ENCODE measurements at places on chromosomes 13 and 19. TPM values are rescaled to one million over a fixed set of nuclear protein-coding genes. Genes with fewer than 3 reads are reported as not detected.

DNA sequence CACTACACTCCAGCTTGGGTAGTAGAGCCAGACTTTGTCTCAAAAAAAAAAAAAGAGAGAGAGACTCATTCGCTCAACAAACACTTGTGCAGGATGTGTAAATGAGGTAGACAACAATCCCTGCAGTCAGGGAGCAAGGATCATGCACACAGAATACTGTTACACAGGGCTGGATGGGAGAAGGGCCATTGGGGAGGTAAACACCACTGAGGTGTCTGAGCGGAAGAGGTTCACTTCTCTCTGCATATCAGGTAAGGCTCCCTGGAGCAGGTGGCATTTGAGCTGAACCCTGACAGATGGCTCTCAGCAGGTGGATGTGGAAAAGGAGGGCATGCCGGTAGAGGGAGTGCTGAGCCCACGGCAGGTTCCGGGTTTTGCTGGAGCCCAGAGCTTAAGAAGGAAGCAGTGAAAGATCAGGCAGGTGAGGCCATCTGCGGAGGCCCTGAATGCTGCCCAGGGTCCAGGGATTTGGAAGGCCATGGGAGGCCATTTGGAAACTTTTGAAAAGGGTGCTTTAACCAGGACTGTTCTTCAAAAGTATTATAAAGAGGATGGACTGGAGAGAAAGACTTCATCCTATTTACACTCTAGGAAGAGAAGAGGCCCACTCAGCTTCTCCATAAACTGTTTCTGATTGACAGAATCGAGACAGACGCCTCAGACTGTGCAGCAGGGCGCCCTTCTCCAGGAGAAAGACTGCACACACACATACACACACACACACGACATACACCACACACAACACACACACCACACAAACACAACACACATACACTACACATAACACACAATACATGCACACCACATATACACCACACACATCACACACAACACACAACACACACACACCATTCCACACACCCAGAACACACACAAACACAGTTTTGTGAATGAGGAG lies 199.4 kb downstream of the USP12 start:
- H3K27me3 ChIP-seq = peaks cover 11% of the 10 kb centered on the region
- H3K4me1 ChIP-seq = no peaks in the 10 kb centered on the region
- peak; percentile 31 for DNase-seq
- no peak overlapping the region for H3K4me3 ChIP-seq
- H3K36me3 ChIP-seq = no peaks in the 10 kb centered on the region
- H3K27ac ChIP-seq = no peak overlapping the region

GRCh38 chr13:65309906-65310305 lies 1920.2 kb downstream of the PCDH9 start:
- no peak overlapping the region for H3K4me3 ChIP-seq
- DNase-seq = no peak
- no peaks in the 10 kb centered on the region for H3K4me1 ChIP-seq
- no peaks in the 10 kb centered on the region for H3K27me3 ChIP-seq

- H3K36me3 ChIP-seq = no peaks in the 10 kb centered on the region
- no peak for DNase-seq
- peaks cover 15% of the 10 kb centered on the region for H3K27me3 ChIP-seq
- H3K4me1 ChIP-seq = no peaks in the 10 kb centered on the region
- no peak within 1 kb of the TSS for H3K27ac ChIP-seq
Observed at GRCh38 chr19:15948223-15949058, at the start of gene OR10H4. Gene OR10H4, plus strand, starts transcription at chr19:15949008. Its CDS starts 0 bp downstream, at chr19:15949008.

DNA sequence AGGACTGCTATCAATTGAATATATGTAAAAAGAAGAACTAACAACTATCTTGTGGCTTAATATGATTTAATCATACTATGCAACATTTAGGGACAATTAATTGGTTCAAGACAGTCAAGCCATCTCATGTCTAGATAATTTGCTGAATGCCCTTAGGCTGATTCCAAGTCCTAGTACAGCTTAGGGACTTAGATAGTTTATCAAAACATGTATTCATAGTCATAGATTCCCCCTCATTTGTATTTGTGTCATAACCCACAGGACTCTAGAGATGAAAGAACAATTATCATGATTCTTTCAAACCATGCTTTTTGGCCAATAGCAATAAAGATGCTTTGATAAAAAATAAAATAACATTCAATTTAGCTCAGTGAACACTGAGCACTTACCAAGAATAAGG lies 607.6 kb downstream of the SLITRK1 start:
- H3K4me1 ChIP-seq = no peaks in the 10 kb centered on the region
- no peak overlapping the region for H3K4me3 ChIP-seq
- no peak for DNase-seq
- no peak overlapping the region for H3K27ac ChIP-seq

- peaks cover 23% of the 10 kb centered on the region for H3K36me3 ChIP-seq
- DNase-seq = no peak
- H3K4me1 ChIP-seq = peaks cover 18% of the 10 kb centered on the region
- peak overlapping the region; percentile 86 for H3K27ac ChIP-seq
- no peaks in the 10 kb centered on the region for H3K27me3 ChIP-seq
- H3K4me3 ChIP-seq = peak overlapping the region; percentile 75
Observed at GRCh38 chr19:36128392-36128736, 11.5 kb upstream of the CAPNS1 start.

DNA sequence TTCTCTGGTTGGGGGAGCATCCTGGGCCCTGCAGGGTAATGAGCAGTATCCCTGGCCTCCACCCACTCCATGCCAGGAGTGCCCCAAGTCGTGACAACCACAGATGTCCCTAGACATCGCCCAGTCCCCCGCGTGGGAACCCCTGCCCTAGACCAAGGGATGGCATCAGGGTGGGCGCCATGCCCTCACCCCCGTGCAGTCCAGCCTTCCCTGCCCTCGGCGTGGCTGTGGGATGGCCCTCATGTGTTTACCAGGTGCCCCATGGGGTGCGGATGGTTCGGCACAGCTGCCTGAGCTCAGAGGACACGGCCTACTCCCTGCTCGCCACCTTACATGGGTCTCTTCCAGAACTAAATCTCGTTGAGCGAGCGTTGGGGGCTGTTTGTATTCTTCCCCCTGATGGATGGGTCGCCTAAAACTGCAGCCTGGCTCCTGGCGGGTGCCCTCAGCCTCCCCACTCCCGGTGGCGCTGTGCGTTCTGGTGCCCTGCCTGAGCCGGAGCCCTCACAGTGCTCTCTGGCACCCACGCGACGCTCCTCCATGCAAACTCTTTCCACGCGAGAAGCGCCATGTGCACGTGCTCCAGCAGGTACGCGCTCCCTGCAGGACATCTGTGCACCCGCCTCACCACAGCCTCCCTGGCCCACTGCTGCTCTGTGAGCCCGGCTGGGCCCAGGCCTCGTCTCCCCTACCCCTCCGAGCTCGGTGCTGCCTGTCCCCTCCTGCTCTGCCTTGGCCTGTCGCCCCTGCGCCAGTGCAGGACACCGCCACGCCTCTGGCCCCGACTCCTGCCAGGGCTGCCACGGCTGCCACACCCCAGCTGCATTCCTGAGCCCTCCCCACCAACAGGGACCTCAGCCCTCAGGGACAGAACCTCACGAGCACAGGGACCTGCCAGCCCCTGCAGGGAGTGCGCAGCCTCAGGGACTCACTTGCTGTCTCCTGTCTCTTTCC lies 145.0 kb downstream of the KDM4B start:
- H3K27ac ChIP-seq = no peak overlapping the region
- H3K36me3 ChIP-seq = peaks cover 17% of the 10 kb centered on the region
- no peak for DNase-seq
- no peaks in the 10 kb centered on the region for H3K4me1 ChIP-seq
- no peaks in the 10 kb centered on the region for H3K27me3 ChIP-seq
- no peak overlapping the region for H3K4me3 ChIP-seq

DNA sequence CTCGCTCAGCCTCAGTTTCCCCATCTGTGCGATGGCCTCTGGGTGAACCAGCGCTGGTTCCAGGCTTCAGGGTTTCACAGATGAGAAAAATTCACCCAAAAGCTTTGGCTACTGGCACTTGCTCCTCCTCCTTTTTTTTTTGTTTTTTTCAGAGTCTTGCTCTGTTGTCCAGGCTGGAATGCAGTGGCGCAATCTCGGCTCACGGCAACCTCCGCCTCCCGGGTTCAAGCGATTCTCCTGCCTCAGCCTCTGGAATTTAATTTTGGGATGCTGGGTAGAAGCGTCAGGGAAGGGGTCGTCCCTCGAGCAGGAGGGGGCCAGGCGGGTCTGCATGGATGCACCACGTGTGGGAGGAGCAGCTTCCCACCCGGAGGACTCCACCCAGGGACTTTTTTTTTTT lies 7.0 kb downstream of the PRSS57 start:
- H3K27ac ChIP-seq = no peak overlapping the region
- H3K27me3 ChIP-seq = no peaks in the 10 kb centered on the region
- H3K4me3 ChIP-seq = no peak overlapping the region
- peaks cover 7% of the 10 kb centered on the region for H3K4me1 ChIP-seq
- DNase-seq = no peak

DNA sequence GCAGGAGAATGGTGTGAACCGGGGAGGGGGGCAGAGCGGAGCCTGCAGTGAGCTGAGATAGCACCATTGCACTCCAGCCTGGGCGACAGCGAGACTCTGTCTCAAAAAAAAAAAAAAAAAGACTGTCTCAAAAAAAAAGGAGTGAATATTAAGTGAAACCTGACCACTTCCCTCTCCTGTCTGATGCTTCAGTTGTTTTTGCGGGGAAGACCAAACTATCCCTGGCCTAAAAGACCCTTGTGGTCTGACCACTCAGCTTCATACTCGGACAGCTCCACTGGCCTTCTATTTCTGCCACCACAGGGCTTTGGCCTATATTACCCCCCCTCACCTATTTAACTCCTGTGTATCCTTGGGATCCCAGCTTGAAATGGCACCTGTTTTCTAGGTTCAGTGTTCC lies 2.3 kb downstream of the CLASRP start:
- no peak for DNase-seq
- H3K36me3 ChIP-seq = peaks cover 80% of the 10 kb centered on the region
- H3K4me1 ChIP-seq = peaks cover 22% of the 10 kb centered on the region
- no peaks in the 10 kb centered on the region for H3K27me3 ChIP-seq
- H3K27ac ChIP-seq = no peak overlapping the region

DNA sequence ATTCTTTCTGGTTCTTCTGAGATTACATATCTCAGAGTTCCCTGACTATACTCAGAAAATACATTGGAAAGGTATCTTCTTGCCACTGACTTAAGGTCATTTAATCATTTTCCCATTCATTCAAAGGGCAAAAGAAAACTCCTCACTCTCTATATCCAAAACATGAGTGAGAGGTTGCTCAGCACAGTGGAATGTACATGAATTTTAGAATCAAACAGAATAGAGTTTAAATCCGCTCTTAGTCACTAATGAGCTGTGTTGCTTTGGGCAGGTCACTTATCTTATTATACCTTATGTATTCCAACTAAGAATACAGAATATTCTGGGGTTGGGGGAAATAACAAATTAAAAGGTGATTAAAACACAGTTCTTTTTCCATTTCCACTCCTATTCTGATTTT lies 452.6 kb upstream of the KLF12 start:
- H3K27ac ChIP-seq = no peak overlapping the region
- no peak overlapping the region for H3K4me3 ChIP-seq
- no peak for DNase-seq
- no peaks in the 10 kb centered on the region for H3K4me1 ChIP-seq
- no peaks in the 10 kb centered on the region for H3K27me3 ChIP-seq

DNA sequence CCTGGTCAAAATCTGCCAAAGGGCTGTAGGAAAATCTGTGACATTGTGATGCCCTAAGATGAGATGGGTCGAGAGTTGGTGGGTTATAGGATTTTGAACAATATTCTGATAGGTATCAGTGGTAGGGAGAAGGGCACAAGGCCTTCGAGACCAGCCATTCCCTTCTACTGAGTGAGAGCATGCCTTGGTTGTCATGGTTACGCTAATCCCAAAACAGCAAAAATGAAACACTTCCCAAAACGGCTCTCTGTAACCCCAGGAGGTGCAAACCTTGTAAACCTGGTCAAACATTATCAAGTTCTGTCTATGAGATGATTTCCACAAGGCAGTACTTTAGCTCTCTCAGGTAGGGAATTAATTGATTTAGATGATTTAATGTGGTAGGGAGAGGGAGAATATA lies 158.7 kb upstream of the RNF113B start:
- no peaks in the 10 kb centered on the region for H3K36me3 ChIP-seq
- H3K4me1 ChIP-seq = no peaks in the 10 kb centered on the region
- H3K27ac ChIP-seq = no peak overlapping the region
- DNase-seq = no peak

DNA sequence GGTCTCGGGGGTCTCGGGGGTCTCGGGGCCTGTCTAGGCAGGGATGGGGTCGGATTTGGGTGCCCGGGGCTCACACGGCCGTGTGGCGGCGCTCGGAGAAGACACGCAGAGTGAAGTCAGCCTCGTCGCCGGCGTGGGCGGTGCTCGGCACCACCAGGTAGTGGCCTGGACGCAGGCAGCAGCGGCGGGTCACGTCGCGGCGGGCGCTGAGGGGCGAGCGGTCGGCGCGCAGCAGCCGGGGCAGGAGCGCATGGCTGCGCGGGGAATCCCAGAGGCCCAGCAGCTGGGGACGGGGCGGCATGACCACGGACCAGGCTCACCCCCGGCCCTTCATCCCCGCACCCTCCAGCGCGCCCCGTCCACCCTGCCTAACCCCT lies 8.2 kb downstream of the CAPN12 start:
- no peaks in the 10 kb centered on the region for H3K27me3 ChIP-seq
- H3K27ac ChIP-seq = no peak overlapping the region
- peaks cover 29% of the 10 kb centered on the region for H3K36me3 ChIP-seq
- no peak overlapping the region for H3K4me3 ChIP-seq
- peaks cover 27% of the 10 kb centered on the region for H3K4me1 ChIP-seq
- DNase-seq = no peak

NFIX gene
- 26.9 TPM for total RNA-seq

NLRP7 gene
- not detected for total RNA-seq

DACT3 gene
- total RNA-seq = 0.09 TPM

WDR88 gene
- total RNA-seq = not detected

RAB3A gene
- total RNA-seq = 0.68 TPM

SLC6A16 gene
- total RNA-seq = 0.39 TPM

EDDM13 gene
- total RNA-seq = not detected

XAB2 gene
- 29.4 TPM for total RNA-seq
